ENCODE measurements at places on chromosomes 1 and 21.
A peak's percentile ranks its signal among the peaks of the same experiment; 100 is the strongest.

- DNase-seq, result no peak
Measured at GRCh38 chr1:185539277-185539943, 194.8 kb upstream of the HMCN1 start.

DNA sequence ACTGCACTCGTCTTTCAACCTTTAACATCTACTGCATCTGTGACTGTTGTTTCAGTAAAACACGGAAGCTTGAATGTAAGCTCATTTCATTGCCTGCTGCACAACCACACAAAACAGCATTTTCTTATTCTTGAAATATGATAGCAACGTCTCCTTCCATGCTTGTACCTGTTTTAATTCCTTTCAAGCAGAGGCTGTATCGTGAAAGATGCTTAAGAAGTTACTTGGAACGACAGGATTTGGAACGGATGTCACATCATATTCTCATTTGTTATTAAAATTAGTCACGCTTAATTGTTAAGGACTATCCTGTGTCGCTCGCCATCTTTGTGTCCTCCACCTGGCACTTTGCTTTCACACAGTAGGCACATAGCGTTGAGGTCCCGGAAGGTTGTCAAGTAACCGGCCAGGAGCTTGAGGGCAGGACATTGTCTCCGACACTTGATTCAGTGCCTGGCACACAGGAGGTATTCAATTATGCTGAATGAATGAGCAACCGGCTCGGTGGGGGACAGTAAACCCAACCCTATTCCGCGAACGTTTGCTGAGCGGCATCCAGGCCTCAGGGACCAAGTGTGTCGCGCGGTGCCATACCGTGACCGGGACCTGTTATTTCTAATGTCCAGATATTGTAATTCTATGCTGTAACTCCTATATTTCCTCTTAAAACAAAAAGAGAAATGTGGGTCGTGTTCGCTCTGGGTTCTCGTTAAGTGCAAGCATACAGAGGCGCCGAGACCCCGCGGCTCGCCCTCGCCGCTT is 499 bp upstream of the SH3GLB1 start:
- DNase-seq, result peak; percentile 59

GRCh38 chr1:46735708-46736324 is 16.9 kb upstream of the EFCAB14 start:
- DNase-seq, result peak; percentile 24

GRCh38 chr1:20685099-20685662 is 24.0 kb upstream of the DDOST start:
- DNase-seq, result no peak

- no peak for DNase-seq
Measured at GRCh38 chr21:28704746-28705145, 287.9 kb downstream of the LTN1 start.

DNA sequence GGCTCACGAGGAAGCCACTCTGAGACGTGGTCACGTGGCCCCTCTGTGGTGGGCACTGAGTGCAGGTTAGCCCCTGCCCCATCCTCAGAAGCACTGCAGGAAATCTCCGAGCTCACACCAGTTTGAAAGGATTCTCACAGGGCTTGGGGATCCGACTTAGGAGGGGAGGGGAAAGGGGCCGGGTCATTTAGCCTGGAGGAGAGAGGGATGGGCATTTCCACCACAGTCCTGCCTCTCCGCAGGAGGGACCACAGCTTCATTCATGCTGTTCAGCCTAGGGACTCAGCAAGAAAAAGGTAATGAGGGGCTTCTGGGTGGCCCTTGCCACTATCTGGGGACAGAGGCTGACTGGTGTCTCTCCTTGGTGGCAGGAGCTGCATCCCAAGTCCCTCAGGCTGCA is 126.5 kb downstream of the NPHP4 start:
- no peak for DNase-seq

DNA sequence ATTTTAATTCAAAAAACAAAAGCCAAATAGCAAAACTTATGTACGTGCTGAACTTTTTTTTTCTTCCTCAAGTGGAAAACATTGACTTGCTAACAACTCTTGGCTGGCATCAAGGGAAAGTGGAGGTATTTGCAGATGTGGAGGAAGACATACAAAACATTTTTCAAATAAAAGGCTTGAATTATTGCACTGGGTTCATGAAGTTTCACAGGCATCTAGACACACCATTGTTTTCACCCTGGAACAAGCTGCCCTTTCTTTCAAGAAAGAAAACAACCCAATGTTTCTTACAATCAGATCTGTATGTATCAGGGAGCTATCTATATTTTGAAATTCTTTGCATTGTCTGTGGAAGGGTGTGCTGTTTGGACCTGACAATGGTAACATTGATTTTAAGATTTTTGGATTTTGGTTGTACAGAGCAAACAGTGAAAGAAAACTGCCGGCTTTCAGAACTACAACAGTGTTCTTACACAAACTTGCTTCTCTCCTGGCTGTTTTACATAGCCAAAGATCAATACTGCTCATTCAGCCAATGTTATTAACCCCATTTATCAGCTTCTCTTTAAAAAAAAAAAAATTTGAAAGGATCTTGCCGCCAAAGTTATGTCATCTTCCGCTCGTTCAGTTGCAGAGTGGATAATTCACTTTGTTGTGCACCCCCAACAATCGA is 187.7 kb upstream of the FOXD3 start:
- DNase-seq, result no peak

DNA sequence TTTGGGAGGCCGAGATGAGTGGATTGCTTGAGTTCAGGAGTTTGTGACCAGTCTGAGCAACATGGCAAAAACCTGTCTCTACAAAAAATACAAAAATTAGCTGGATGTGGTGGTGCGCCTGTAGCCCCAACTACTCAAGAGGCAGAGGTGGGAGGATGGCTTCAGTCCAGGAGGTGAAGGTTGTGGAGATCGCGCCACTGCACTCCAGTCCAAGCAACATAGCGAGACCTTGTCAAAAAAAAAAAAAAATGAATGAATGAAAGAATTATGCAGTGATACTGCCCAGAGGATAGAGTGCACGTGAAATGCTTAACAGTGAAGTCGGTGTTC is 429 bp upstream of the DPH2 start:
- DNase-seq, result no peak

- DNase-seq, result no peak
Measured at GRCh38 chr1:117579221-117579906, 26.5 kb upstream of the TENT5C start.

DNA sequence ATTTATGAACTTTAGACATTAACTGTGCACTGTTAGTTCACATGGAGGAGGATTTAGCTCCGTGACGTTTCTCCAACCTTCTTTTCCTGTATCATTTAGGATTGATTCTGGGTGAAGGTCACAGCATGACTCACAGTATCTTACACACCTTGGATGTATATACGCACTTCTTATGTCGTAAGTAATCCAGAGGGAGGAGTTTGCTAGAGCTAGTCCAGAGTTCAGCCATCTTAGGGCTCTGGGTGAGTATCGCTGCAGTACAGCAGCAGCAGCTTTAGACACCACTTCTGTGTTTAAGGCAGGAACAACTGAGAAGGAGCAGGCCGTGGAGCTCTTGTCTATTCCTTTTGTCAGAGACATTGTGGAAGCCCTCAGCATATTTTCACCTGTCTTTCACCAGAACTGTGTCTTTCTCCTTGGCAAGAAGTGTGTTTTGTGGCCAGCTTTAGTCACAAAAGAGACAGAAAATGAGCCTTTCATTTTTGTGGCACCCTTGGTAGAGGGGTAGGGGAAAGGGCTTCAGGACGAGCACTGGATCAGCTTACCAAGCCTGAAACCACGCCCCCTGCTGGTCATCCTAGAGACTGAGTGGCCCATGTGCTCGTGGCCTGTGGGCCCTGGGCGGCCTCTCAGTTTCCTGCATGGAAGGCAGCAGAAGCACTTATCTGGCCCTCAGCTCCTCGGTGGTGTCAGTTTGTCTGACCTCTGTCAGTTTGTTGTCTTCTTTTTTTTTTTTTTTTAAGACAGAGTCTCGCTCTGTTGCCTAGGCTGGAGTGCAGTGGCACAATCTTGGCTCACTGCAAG is 64.0 kb downstream of the ADARB1 start:
- DNase-seq, result peak; percentile 73

DNA sequence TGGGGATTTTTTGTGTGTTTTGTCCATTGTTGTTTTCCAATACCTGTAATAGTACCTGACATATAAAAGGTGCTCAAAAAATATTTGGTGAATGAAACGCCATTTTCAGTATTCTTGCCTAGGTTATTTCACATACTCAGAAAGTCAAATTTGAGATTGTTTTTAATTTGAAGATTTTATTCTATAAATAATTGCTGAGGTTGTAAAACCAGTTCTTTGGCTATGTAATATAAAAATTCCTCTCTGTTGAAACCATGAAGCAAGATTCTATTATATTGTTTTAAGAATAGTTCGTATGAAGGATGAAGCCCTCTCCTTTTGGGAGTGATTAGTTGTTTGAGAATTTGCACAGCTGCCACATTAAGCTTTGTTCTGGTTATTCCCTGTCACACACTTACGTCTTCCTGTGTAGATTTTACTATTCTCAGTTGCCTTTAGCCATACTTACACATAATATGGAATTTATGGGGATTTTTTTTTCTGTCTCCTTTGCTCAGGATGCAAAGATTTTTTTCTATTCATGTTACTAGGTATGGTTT is 60.2 kb upstream of the MPC2 start:
- DNase-seq, result no peak

GRCh38 chr1:232057217-232057895 is 430.8 kb downstream of the DISC1 start:
- no peak for DNase-seq

GRCh38 chr1:92994105-92994712 is 32.9 kb upstream of the DIPK1A start:
- DNase-seq, result peak; percentile 88

DNA sequence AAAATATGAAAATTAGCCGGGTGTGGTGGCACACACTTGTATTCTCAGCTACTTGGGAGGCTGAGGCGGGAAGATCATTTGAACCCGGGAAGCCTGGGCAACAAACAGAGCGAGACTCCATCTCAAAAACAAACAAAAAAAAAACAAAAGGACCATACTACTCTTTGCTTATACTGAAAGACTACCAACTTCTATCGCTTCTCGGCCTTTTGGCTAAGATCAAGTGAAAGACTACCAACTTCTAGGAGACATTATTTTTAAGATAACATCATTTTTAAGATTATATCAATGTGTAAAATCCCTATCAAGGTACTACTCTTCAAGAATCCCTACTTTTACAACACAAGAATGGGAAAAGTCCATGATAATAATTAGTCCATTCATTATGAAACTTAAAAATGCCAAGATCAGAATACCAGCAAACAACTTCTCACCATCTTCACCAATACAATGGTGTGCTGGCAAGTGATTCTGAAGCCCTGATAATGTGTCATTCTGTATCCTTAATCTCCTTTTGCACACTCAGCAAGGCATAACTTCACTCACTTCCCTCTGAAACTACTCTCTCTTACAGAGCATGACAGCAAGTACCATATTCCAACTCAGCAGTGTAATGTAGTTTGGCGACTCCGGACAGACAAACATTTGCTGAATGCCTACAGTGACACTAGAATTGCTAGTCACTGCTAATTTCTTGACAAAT is 1.7 kb downstream of the PTP4A2 start:
- DNase-seq, result no peak

DNA sequence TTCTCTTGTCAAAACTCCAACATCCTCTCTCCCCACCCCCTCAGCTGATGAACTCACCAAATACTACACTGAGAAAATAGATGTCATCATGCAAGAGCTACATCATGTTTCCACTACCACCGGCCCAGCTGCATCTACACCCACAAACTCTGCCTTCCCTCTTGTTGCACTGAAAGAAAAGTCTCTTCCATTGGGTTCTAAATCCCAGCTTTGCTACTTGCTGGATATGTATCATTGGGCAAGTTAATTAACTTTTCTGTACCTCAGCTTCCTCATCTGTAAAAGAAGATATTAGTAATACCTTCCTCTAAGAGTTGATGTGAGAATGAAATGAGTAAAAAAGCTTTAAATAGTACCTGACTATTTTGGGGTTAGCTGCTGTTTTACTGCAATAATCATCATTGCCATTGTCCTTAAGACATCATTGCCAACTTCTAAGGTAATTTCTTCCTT is 108.6 kb downstream of the OLFML2B start:
- DNase-seq, result no peak

- no peak for DNase-seq
Measured at GRCh38 chr21:28124541-28124940, 868.1 kb downstream of the LTN1 start.

DNA sequence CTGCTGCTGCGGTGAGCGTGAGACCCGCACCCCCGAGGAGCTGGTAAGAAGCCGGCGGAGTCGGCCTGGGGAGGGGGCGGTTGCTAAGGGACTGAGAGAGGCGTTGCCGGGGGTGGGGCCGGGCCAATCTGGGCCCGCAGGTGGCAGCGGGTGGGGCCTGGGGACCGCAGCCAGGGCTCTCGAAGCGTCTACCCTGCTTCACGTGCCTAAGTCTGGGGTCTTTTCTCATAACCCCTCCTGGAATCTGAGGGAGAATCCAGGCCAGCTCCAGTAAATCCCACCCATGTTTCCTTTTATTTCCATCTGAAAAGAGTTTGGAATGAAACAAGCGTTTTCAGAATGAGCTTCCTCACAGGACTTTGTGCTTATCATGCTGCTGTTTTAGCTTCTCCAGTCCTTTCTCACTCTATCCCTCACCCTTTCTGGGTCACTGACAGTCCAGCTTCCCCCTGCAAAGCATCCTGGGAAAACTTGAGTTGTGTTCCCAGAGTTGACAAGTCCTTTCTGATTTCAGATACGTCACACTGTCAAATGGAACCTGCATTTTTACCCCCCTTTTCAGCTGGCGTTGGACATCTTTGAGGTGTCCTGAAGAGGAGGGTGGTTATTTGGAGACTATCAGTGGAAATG is 431 bp downstream of the CLCN6 start:
- DNase-seq, result peak; percentile 19

DNA sequence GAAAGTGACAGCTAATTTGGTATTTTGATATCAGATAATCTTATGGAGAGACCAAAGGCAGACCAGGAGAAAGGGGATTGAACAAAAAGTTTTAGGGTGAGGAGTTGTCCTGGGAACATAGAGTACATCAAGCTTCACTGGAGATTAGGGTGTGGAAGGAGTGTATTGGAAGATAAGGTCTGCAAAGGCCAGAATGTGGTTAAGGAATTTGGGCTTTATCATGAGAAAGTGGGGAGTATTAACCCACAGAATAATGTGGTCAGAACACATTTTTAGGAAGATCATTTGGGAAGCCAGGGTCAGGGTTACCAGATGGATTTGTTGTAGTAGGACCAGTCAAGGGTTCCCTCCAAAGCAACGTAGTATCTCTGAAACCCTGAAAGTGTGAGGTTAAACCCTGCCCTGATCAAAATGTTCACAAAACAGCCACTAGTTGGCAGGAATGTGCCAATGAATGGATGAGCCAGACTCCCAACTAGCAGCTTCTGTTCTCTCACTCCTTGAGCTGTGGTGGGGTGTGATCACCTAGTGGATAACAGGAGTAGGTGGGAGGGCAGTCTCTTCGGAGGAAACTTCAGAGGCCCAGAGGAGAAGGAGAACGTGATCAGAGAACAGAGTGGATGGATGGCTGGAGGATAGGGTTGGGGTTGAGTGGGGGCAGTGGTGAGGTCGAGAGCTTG is 35.8 kb downstream of the SLC2A1 start:
- peak; percentile 83 for DNase-seq

DNA sequence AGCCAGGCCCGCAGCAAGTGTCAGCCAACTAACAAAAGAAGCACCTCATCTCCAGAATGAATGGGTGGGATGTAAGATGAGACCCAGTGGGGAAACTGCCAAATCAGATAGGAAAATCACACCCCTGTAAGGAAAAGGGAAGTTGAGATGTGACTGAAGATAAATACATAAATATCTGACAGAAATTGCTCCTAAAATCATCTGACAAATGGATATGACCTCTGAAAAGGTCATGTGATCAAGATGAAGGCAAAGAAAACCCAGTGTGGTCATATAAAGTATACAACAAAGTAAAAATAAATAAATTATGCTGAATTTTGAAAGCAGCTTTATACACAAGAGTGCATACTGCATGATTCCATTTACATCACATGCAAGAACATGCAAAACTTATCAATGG is 12.7 kb downstream of the SIPA1L2 start:
- no peak for DNase-seq
